ENCODE measurements at places on chromosomes 6 and 20.

- no peak for DNase-seq
Measured at GRCh38 chr6:167077241-167077932, 45.5 kb upstream of the CCR6 start.

DNA sequence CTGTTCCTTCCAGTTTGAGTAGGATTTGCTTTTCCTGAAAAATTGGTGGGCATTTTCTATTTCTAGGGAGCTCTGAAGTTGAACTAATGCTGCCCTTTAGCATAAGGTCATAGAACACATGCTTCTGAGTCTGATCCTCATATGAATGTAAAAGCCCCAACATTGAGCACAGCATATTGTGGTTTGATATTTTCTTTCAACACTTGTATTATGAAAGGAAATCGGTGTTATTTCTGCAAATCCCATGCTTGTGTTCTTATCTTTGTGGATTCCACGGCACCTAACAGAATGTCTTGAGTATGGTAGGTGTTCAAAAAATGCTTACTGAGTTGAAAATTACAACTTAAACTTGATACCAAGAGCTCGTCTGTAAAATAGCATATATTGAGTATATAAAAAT lies 85.8 kb downstream of the TRMT11 start:
- no peak for DNase-seq

- no peak for DNase-seq
Measured at GRCh38 chr6:6781172-6781872, 192.8 kb downstream of the LY86 start.

DNA sequence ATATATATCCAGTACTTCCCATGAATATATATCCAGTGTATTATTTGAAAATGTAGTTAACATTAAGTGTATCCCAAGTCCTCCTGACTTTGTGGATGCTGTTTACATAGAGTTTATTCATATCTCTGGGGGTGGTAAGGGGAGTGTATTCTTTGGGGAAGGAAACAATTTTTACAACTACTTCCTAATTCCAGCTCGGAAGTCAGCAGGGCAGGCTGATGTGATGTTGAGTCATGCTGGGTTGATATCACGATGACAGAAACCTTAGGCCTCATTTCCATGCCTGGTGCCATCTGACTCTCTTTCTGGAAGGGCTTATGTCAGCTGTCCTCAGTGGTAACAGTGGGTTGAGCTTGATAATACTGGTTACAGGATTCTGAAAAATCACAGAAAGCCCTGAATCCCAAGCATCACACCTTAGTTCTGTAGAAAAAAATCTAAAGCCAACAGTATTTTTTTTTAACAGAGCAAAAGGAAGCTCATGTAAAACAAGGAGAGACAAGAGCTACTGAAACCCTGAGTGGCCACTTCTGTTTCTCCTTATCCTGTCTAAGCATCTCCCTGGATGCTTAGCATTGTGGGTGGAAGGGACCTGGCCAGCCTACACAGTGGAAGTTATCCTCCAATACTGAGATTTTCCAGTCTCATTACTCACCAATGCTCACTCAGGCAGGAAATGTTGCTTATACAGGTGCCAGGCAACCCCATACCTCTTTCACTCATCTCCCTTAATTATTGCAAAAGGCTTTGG lies 75.2 kb upstream of the IYD start:
- DNase-seq = no peak

DNA sequence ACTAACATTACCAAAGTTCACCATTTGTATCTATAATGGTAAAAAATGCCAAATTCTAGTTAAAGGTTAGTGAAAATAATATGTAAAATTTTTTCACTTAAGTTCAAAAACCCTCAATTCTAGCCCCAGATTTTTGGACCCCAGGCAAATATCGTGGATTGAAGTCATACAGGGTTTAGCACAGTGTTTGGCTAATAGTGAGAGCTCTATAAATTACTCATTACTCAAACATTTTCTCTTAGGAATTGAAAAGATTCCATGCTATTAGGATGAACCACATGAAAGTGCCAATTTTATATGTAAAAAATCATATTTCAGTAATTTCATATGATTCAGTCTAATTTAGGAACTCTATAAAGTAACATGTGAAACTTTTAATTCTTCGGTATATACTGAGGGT lies 170.3 kb upstream of the PREP start:
- no peak for DNase-seq

GRCh38 chr6:107409942-107410341 lies 49.4 kb downstream of the PDSS2 start:
- DNase-seq = no peak

- no peak for DNase-seq
Measured at GRCh38 chr6:1598886-1599285, 10.8 kb upstream of the FOXC1 start.

GRCh38 chr20:52432740-52433139 lies 241.2 kb upstream of the ZFP64 start:
- no peak for DNase-seq

DNA sequence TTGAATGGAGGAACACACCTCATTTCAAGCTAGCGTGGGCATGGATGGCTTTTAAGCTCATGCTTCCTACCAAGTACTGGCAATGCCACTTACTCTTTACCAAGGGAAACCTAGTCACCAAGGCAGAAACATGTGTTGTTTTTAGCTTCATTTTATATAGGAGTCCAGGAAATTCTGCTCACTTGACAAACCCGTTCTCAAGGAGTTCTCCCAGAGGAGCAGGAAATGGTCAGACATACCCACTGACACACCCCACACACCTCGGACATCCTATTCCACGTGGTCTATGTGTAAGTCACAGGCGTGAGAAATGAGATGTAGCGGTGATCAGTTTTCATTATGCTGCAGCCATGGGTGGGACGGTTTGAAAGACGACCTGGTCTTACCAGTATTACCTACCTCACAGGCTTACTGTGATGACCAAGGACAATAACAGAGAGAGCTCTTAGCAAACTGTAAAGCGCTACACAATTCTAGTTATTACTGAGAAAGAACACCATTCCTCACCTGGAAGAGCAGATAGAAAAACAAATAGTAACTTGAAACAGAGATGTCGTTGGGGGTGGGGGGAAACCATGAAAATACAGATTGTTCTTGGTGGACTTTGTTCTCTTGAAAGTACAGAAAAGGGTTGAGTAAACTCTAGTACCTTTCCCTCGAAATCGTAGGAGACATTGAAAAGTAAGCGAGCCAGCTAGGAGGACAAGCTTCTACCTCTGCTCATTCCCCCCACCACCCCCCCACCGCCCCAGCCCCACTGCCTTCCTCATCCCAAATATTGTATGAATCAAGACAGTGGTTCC lies 1.7 kb downstream of the CNKSR3 start:
- no peak for DNase-seq

DNA sequence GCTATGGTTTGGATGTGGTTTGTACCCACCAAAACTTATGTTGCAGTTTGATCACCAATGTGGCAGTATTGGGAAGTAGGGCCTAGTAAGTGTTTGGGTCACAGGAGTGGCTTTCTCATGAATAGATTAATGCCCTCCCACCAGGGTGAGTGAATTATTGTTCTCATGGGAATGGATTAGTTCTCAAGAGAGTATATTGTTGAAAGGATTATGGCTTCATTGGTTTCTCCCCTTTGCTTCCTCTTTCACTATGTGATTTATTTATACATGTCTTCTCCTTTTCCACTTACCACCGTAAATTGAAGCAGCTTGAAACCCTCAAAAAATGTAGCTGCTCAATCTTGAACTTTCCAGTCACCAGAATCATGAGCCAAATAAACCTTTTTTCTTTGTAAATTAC lies 10.8 kb downstream of the UFL1 start:
- DNase-seq = no peak

- DNase-seq = peak; percentile 77
Measured at GRCh38 chr6:31834367-31835250, 7.1 kb downstream of the HSPA1B start.

DNA sequence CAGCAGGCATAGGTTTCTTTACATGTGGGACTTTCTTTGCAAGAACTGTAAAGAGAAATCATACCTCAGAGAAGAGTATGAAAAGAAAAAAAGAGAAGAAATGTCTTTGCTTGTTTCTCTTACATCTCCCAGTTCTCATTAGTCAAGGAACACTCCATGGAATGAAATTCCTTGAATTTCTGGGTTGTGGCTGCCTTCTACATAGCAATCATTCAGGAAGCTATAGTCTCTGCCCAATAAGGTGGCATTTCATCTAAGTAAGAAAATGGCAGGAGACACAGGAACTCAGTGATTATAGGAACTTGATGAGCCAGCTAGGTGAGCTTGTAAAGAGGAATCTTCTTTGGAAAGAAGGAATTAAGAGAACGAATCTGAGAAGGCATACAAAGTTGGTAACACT lies 197.0 kb upstream of the FKBP1C start:
- DNase-seq = no peak

Data from central memory CD4-positive, alpha-beta T cell (primary cell).